ENCODE measurements at places on chromosomes 12 and 14.

GRCh38 chr12:82968631-82969367, 282.1 kb downstream of the TMTC2 start:
- no peak for DNase-seq

- no peak for DNase-seq
These were observed 10.1 kb downstream of the EIF5 start for GRCh38 chr14:103343905-103344797.

DNA sequence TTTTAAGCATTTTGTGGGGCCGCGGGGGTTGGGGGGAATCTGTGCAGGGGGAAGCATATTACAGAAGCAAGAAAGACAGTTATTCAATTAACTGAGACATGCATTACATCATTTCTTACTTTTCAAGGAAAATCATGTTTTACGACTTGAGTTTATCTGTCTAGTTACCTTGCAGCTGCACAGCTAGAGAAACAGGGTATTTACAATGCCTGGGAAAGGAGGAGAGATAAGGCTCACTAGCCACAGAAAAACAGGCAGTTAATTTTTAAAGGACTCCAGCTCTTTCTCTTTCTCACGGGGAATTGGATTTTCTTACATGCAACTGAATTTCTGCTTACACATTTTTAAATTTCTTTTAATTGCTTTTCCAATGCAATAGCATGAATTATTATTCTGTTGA, 22.2 kb downstream of the FCF1 start:
- DNase-seq: no peak

- DNase-seq: no peak
These were observed 31.9 kb upstream of the ZFP36L1 start for GRCh38 chr14:68824517-68825347.

GRCh38 chr12:56042843-56043242, 1.1 kb downstream of the RPS26 start:
- no peak for DNase-seq

- DNase-seq: no peak
These were observed 39.4 kb downstream of the USP15 start for GRCh38 chr12:62299617-62300016.

- no peak for DNase-seq
These were observed 102.1 kb downstream of the DYRK2 start for GRCh38 chr12:67750513-67751183.

DNA sequence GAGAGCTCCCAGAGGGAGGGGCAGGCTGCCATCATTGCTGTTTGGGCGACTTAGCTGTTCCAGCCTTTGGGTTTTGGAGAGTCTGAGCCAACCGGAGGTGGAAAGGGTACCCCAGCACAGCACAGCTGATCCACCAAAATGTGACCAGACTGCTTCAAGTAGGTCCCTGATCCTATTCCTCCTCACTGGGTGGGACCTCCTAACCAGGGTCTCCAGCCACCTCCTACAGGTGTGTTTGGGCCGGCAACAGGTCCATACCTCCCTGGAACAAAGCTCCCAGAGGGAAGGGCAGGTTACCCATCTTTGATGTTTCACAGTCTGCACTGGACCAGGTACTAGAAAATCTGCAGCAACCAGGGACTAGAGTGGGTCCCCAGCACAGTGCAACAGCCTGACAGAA, 53.8 kb downstream of the CAND1 start:
- DNase-seq: no peak

- DNase-seq: no peak
These were observed 58.9 kb downstream of the USP15 start for GRCh38 chr12:62319058-62319457.

DNA sequence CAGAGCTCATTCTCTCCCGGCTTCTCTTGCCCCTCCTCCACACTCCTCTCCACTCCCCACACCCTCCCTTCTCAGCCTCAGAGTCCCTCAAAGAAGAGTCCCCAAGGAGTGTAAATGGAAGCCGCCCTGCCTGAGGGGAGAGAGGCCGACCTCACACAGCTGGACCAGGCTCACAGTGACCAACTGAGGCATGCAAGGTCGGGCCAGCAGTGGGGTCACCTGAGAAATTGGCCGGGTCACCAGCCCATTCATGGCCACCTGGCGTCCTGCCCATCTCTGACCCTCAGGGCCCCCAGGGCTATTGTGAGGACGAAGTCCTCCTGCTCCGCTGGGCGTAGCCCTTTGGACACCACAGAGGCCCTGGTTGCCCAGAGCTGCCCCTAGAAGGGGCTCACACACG, 49.5 kb upstream of the NUAK1 start:
- no peak for DNase-seq

GRCh38 chr14:96861568-96862310, 64.6 kb downstream of the VRK1 start:
- no peak for DNase-seq

GRCh38 chr14:52877628-52878027, 73.2 kb downstream of the FERMT2 start:
- DNase-seq: no peak

DNA sequence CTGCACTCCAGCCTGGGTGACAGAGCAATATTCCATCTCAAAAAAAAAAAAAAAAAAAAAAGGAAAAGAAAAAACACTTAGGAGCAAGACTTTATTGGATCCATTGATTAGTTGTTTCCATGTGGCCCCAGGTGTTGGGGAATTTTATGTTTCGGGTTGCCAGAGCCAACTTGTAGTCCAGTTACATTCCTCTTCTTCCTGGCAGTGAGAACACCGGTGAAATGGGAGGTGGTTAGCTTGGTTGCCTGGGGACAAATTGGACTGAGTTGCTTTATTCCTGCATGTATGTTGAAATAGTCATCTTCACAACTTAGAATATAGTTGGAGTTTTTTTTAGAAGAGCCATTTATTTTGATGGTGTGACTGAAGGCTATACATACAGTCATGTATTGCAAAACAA, 12.6 kb downstream of the RCOR1 start:
- DNase-seq: no peak

- DNase-seq: no peak
These were observed 274.0 kb upstream of the KITLG start for GRCh38 chr12:88854260-88854659.

- no peak for DNase-seq
These were observed 31.7 kb upstream of the NINJ2 start for GRCh38 chr12:694734-695503.

Data from stimulated activated CD4-positive, alpha-beta T cell treated with anti-CD3 and anti-CD28 coated beads, Interleukin-12 subunit alpha, Interleukin-12 subunit beta, amount 100 ng/mL, for 4 hours (primary cell).